ENCODE measurements at places on chromosomes 11 and 22.

DNA sequence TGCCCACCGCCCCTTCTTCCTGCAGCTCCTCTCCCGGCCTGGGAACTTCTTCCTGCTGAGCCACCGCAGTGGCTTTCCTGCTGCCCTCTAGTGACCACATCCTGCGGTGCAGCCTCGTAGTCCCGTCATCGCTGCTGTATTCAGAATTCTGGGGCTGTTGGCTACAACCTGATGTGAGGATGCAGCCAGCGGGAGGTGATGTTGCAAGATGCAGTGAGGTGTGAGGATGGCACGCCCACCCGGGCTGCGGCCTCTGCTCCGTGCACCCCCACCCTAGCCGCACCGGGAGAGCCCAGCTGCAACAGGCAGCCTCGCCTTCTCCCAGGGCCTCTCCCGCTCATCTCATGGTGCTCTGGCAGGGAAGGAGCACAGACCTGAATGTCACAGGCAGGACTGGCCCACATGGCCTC lies 10.1 kb downstream of the CHST1 start:
- peak; percentile 81 for DNase-seq

DNA sequence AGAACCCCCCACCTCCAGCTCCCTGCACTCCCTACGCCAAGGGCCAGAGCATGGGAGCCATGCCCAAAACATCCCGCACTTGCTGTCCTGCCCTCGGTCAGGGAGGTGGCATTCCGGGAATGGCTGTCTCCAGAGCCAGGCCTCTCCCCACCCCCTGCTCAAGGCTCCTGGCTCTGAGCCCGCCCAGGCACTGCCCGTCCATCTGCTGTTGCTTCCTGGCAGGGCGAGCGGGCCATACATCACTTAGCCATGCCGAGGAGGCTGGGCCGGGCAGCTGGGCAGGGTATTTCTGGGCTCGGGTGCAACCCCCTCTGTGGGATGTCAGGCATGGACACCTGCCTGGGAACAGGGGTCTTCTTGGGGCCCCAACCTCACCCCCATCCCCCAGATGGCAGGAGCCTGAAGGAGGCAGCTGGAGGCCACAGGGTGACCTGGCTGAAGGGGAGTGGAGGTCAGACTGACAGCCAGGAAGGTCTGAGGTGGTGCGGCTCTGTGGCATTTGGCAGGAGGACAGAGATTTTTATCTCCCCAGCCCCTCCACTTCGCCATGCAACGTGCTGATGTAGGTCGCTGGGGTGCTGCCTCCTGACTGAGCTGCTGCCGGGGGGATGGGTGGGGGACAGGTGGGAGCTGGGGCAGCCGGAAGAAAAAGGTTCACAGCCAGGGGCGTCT lies 8.7 kb upstream of the CABP7 start:
- peak; percentile 51 for DNase-seq

GRCh38 chr11:19083166-19083565 lies 22.6 kb upstream of the MRGPRX2 start:
- DNase-seq = no peak

DNA sequence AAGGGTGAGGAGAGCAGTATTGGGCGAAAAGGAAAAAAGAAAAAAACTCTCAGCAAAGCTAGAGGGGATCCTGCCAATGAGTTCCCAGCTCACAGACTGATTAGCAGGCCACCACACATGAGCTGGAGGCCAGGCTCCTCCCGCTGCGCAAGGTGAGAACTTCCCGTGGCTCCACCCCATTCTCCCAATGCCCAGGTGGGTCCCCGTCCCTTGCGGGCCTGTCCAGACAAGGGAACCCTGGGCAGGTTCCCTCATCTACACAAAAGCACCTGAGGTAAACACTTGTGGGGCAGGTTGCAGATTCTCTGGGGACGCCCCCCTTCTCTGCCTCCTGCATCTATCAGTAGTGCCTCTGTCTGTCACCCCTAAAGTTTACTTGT lies 46.5 kb downstream of the CDPF1 start:
- DNase-seq = no peak

DNA sequence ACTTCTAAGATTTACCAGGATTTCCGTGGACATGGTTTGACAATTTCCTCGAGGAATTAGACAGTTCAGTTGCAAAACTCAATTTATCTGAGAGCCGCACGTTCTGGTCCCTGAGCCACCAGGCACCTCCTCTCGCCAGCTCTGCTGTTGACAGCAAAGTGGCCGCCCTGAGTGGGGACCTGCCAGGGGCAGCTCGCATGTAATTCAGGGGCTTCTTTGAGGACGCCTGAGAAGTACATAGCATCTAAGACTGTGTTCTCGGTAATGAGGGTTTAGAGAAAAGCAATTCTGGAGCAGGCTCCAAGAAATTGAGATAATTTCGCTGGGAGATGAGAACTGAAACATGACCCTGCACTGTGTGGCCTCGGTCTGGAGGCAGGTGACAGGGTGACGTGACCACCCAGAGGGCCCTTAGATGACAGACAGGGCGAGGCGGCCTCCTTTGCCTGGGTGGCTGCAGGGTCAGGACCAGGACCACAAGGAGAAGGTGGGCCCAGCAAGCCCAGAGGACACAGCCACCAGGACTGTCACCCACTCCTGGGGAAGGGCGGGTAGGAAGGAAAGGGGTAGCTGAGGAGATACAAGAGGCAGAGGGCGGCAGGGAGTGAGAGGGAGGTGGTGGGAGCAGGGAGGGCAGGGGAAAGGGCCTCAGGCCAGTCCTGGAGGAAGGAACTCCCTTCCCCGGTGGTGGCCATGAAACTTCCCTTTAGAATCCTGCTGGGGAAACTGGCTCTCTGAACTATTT lies 55.0 kb downstream of the RTL6 start:
- DNase-seq = no peak

DNA sequence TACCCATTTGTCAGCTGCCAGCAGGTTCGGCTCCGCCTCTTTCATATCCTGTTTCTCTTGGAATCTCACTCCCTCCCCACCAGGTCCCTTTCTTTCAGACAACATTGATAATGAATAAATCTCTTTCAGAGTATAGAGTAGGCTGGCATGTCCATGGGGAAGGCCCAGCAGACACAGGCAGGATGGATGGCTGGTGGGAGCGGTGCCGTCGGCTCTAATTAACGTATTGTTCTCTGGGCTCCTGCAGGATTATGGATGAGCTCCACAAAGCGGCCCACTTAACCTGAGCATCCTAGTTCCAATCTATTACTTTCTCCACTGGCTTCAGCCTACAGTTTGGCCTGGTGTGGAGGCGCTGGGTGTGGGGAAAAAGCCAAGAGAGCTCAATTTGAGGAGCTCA lies 588.0 kb downstream of the BUD13 start:
- no peak for DNase-seq

DNA sequence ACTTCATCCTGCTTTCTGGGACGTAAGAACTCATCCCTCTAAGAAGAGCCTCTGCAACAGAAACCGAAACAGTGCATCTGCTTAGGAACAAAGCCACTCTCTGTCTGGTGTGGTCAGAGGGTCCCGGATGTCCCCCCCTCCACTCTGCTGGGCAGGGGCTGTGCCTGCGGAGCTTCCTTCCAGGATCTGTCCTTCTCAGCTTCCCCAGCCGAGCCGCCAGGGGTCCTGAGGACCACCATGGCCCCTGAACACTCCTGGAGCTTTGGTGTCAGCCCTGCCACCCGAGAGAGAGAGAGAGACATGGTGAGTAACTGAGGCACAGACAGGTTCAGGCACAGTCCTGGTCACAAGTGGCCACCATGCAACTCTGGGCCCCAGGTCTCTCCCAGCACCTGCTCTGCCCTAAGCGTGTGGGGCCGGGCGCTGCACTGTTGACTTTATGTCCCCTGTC lies 24.4 kb upstream of the MGAT3 start:
- DNase-seq = no peak

- DNase-seq = no peak
These were observed 60.7 kb upstream of the CCDC89 start for GRCh38 chr11:85746670-85747069.

DNA sequence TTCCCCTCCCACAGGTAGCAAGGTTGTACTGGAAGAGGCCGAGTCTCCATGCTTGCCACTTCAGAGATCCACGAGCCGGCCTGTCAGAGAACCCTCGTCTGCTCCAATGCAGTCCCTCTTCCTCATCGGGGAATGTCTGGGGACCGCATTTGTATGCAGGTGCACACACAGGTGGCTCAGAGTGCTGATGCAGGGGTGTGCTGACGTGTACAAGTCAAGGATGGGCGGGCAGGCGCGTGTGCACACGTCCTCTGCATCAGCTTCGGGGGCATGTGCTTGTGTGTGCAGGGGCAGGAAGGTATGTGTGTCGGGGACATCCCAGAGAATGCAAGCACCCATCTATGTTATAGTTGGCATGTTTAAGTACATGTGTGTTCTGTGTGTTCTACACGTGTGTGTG lies 49.4 kb downstream of the ELFN2 start:
- peak; percentile 1 for DNase-seq

- DNase-seq = no peak
These were observed 56.5 kb upstream of the A4GALT start for GRCh38 chr22:42777126-42777525.

DNA sequence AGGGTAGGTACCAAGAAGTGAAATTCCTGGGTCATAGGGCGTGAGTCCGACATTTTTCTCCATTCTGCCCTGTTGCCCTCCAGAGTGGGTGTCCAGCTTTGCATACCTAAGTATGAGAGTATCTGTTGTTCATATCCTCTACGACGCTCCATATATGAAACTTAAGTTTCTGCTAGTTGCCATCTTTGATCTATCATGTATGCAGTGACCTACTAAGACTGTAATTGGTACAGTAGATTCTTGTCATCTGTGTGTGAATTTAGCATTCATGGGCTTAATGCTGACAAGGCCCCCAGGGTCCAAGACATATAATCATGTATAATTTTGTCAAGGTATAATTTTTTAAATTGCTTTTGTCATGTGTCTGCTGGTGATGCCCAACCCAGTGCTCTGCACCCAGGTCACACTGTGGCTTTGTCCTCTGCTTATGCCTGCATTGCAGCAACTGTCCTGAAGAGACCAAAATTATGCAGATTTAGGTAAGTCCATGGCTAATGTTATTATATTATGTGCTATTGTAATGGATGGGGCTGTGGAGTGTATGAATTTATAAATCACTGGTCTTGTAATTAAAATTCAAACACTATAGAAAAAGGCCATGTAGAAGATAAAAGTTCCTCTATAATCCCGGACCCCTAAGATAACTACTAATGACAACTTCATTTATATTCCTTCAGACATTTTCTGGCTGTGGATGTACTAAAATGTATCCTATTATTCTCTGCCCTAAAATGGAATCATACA lies 12.2 kb downstream of the NEAT1 start:
- DNase-seq = no peak

- DNase-seq = no peak
These were observed 15.2 kb downstream of the MIF start for GRCh38 chr22:23909296-23909898.

DNA sequence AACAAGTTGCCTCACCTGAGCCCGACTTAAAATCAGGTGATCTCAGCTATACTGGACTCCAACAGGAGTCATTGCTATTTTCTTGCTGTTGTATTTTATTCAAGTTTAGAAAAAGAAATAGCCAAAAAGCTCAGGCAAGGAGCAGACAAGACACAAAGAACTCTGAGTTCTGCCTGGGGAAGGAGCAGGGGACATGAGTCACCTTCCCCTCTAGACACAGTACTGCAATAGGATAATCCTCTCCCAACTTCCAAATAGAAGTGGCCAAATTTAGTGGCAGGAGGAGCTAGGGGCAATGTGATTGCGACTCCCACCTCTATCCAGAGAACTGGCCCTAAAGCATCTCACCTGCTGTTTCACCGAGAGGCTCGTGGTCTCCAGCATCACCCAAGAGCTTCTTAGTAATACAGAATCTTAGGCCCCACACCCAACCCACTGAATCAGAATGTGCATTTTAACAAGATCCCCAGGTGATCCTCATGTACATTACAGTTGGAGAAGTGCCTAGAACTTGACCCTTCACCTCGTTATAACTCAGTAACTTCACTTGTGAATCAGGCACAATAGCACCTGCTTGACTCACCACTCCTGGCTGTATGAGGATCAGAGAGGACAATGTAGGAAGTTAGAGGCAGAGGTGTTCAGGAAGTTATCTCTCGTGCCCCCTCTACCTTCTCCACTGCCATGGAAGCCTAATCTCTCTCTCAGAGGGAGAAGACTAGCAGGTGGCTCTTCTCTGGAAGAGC lies 56.8 kb upstream of the FBXO3 start:
- no peak for DNase-seq

- no peak for DNase-seq
These were observed 51.1 kb upstream of the LMO2 start for GRCh38 chr11:33942954-33943353.

GRCh38 chr11:111729831-111730311 lies 36.3 kb downstream of the PPP2R1B start:
- no peak for DNase-seq

GRCh38 chr11:69599502-69599901 lies 41.5 kb upstream of the CCND1 start:
- no peak for DNase-seq

GRCh38 chr11:112525844-112526590 lies 265.4 kb upstream of the PLET1 start:
- DNase-seq = no peak

DNA sequence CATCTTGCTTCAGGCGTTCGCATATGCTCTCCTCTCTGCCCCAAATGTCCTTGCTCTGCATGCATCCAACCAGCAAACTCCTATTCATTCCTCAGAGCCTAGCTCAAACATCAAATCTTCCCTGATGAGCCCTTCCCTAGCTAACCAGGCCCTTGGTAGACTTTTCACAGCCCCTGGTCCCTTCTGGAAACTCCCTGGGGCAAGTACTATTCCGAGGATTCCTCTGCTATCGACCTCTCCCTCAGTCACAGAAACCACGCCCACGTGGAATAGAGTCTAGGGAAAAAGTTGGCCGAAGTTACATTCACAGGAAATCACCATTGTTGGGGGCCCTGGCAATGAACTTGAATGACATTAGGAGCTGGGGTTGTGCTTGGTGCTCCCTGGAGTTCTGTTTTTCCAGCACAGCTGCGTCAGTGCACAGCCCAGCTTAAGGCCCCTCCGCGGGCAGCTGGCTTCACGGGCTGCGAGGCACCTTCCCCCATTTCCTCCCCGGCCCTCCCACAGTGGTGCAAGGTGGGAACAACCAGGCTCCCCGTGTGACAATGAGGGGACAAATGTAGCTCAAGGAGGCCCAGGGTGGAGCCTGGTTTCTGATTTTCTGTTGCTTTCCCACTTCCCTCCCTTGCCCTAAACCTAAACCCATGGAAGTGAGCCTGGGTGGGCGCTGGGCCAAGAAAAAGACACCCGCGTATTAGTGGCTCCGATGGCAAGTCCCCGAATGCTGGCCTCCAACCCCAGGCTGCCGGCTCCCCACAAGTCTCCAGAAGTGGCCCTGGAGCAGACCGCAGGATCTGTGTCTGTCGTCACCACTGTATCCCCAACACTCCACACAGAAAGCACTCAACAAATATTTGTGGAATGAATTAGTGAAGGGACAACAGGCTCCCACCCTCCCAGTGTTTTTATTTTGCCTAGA lies 4.3 kb upstream of the ATP5MGL start:
- DNase-seq = no peak

Measured in DMS53 (cell line).